ENCODE measurements at places on chromosomes 12 and 14. TPM values are rescaled to one million over a fixed set of nuclear protein-coding genes. Genes with fewer than 3 reads are reported as not detected.

KCNK13 gene
- not detected for polyA plus RNA-seq

GRCh38 chr14:99262977-99263448, 9.0 kb downstream of the BCL11B start:
- DNase-seq, result no peak

CISTR gene
- polyA plus RNA-seq, result not detected

PPP1R36 gene
- 0.48 TPM for polyA plus RNA-seq

FERMT2 gene
- 42.9 TPM for polyA plus RNA-seq

- no peak for DNase-seq
Observed at GRCh38 chr14:37669242-37669641, 73.8 kb downstream of the TTC6 start.

HOXC6 gene
- polyA plus RNA-seq, result 6.0 TPM

GRCh38 chr12:94762259-94762942, 112.0 kb upstream of the TMCC3 start:
- no peak for DNase-seq

LRP1-AS gene
- polyA plus RNA-seq, result not detected

MOK gene
- 25.1 TPM for polyA plus RNA-seq
